ENCODE measurements at places on chromosomes 6 and 20.

DNA sequence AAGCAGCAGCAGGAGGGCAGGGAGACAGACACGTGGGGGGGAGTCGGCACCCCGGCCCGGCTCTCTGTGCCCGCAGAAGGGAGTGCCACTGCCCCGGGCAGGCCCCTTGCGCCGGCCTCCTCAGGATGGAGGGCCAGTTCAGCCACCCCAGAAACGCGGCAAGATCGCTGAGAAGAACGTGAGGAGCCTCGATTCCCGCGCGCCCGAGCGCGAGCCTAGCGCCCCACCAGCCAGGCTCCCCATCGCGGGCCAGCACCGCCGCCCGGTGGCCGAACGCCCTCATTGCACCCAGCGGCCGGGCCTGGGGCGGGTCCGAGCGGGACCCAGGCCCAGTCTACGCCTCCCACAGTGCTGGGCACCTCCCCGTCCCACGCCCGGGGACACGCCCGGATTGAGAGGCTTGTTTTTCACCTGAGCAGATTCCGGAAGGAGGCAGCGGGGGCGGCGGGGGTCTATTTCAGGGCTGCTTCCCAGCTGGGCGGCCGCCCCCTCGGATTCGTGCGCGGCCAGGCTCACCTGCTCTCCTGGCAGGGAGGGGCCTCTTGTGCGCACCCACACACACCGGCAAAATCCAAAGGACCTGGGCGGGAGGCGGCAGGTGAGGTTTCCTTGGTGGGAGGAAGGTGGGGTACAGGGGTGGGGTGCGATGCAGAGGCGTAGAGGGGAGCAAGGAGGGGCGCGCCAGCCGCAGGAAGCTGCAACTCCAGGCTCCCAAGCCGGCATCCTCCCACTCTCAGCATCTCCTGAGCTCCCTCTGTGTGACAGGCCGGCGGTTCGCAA, 9.0 kb upstream of the GRM4 start:
- peak; percentile 62 for DNase-seq

GRCh38 chr20:62511300-62511914, 35.6 kb upstream of the GATA5 start:
- DNase-seq: no peak

DNA sequence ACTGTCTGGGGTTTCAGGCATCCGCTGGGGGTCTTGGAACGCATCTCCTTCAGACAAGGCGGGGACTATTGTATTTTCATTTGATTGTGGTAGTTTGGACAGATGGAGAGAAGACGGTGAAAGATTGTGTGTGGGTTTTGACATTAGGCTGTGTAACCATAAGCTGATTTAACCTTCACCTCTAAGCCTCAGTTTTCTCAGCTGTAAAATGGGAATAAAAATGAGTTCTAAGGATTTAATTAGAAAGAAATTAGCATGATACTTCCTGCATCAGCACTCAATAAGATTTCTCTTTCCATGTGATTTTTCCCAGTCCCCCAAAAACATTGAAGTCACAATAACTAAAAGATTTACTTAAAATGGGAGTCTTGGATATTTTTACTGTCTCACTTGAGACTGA, 78.1 kb downstream of the CBFA2T2 start:
- no peak for DNase-seq

DNA sequence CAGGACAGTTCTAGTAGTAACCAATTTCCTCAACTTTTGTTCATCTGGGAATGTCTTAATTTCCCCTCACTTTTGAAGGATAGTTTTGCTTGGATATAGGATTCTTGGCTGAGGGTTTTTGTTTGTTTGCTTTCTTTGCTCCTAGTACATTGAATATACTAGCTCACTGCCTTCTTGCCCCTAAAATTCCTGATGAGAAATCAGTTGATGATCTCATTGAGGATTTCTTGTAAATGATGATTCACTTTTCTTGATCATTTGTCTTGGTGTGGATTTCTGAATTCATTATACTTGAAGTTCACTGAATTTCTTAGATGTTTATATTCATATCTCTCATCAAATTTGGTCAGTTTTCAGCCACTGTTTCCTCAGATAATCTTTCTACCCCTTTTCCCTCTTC, 49.1 kb upstream of the PRDM1 start:
- no peak for DNase-seq

- no peak for DNase-seq
These were observed 131.6 kb upstream of the TAB2 start for GRCh38 chr6:149185799-149186357.

DNA sequence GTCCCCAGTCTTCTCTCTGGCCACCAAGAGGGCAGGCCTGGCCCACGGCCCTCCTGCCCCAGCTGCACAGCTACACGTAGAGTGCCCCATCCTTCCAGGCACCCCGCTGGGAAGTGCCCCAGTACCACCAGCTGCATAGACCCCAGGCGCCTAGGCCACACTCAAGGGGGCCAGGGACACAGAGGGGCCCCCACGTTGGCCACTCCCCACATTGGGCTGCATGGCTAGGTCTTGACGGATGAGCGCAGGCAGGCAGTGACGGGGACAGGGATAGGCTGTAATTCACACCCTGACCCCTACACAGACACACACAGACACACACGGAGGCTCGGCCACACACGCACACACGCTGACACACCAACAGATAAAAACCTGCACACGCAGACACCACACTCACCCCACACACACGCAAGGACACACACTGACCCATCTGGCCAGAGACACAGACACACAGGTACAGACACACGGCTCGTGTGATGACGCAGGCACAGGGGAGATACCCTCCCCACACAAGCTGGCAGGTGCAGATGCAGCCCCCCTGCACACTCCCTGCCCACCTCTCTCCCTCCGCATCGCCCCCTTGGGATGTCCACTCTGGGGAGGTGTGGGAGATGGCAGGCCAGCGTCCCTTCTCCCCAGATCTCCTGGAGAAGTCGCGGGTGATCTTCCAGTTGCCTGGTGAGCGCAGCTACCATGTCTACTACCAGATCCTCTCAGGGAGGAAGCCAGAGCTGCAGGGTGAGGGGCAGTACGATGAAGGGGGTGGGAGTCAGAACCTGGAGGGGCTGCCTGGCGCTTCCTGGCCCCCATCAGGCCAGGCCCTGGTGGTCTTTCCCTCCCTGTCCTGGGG, 30.0 kb downstream of the MYH7B start:
- DNase-seq: no peak

- DNase-seq: no peak
These were observed 18.5 kb upstream of the PHACTR3 start for GRCh38 chr20:59585714-59586409.

DNA sequence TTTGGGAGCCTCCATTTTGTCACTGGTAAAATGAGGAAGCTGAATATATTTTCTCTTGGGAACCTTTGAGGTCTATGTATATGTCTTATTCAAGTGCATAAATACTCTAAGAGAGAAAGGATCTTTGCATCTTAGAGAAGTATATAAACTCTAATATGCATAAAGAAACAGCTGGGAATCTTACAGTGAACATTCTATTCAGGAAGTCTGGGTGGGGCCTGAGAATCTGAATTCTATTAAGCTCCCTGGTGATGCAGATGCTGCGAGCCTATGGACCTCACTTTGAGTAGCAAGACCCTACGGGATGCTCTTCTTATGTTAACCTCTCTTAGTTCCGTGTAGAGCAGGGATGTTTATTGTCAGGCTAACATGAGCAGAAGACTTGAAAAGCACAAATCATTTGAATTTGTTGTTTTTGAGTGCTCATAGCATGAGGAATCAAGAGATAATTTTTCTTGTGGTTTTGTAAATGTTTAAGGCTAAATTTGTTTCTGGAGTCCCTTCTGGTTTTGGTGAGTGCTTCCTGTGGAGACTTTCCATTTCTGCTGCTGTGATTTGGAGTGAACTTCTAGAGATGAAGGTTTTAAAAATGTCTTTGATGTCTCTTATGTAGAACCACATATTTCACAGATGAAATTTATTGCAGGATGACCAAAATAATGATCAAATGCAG, 281.2 kb upstream of the JAG1 start:
- DNase-seq: no peak

- no peak for DNase-seq
These were observed 102.3 kb downstream of the PDSS2 start for GRCh38 chr6:107357031-107357430.

GRCh38 chr6:81640891-81641290, 111.6 kb downstream of the TENT5A start:
- DNase-seq: no peak

- DNase-seq: peak; percentile 38
These were observed 6.8 kb downstream of the MKKS start for GRCh38 chr20:10427060-10427692.

DNA sequence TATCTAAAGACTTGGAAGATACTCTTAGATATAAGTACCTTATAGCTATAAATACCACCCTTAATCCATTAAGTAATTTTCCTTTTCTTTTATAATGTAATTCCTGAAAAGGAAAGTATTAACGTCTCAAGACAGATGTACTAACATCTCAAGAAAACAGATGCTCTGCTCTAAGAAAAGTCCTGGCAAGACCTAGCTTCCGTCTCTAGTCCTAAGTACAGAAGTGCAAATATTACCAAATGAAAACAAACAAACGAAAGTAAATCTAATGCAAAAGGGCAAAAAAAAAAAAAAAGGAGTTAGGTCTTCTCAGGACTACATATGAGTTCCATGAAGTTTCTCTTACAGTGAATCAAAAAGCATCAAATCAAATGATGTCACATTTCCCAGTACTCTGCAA, 106.8 kb upstream of the PDE10A start:
- DNase-seq: no peak

- DNase-seq: no peak
These were observed 77.6 kb downstream of the WASF1 start for GRCh38 chr6:110101885-110102284.

DNA sequence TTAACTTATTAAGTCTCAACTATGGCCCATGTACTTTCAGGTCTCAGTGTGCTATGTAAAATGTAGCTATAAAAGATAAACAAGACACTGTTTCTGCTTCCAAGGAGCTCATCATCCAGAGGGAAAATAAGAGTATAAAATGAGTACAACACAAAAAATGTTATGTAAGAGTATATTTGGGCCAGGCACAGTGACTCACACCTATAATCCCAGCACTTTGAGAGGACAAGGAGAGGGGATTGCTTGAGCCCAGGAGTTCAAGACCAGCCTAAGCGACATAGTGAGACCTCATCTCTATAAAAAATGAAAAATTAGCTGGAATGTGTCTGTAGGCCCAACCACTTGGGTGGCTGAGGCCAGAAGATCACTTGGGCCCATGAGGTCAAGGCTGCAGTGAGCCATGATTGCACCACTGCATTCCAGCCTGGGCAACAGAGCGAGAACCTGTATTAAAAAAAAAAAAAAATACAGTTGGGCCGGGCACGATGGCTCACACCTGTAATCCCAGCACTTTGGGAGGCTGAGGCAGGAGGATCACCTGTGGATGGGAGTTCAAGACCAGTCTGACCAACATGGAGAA, 124.0 kb downstream of the EDN1 start:
- no peak for DNase-seq

- DNase-seq: no peak
These were observed 44.7 kb downstream of the CDC5L start for GRCh38 chr6:44432227-44432626.

DNA sequence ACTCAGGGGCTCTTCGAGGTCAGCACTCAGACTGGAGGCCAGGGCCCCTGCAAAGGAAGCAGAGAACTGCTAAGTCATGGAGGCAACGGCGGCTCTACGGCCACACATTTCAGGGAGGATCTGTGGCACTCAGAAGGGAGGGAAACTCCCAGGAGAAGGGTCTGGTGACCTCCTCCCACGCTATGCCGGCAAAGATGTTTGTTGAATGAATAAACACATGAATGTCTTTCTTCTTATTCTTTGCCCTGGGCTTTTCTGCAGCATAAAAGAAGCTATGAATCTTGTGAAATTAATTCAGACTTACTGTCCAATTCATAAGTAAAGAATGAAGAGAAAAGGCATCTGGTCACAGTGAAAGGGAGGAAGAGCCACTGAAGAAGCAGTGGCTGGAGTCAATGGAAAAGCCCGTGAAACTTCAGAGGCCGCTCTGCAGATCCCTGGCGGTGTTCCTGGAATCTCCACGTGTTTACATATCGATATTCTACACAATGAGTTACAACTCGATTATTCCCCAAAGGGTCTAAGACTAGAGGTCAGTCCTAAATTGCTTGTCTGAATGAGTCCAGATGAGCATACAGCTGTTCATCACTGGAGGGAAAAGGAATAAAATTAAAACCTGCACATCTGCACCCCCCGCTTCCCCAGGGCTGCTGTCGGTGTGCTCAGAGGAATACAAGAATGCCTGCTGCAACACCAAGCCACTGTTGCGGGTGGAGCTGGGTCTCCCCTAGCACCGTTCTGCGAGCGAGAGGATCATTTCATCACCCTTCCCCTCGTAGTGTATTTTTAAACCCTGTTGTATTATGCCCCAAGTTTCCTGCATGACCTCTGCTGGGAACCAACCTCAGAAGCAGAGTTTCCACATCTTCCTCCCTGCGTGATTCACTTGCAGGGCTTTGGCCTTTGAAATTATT, 25.6 kb downstream of the INSM1 start:
- DNase-seq: no peak

DNA sequence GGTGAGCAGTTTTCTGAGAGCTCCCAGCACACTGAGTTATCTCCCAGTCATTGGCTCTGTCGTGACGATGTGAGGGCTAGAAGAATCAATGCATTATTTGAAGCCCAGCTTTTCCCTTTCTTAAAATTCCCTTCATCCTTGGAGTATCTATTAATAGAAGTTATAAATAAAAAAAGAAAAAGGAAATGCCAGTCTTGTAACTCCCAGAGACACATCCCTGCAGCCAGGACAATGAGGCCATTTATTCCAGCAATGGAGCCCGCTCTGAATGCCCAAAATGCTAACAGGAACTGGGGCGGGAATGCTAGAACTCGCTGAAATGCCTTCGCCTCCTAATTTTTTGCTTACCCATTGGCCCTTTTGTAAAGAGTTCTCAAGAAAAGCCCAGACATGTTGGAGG, 305.8 kb downstream of the TFAP2C start:
- DNase-seq: no peak

GRCh38 chr20:62763404-62763803, 32.9 kb upstream of the MRGBP start:
- no peak for DNase-seq

- no peak for DNase-seq
These were observed 61.3 kb downstream of the HS3ST5 start for GRCh38 chr6:114281496-114281895.

- DNase-seq: no peak
These were observed 78.3 kb upstream of the FYN start for GRCh38 chr6:111951497-111952085.

- DNase-seq: no peak
These were observed 164.9 kb downstream of the CDH26 start for GRCh38 chr20:60123096-60123495.

DNA sequence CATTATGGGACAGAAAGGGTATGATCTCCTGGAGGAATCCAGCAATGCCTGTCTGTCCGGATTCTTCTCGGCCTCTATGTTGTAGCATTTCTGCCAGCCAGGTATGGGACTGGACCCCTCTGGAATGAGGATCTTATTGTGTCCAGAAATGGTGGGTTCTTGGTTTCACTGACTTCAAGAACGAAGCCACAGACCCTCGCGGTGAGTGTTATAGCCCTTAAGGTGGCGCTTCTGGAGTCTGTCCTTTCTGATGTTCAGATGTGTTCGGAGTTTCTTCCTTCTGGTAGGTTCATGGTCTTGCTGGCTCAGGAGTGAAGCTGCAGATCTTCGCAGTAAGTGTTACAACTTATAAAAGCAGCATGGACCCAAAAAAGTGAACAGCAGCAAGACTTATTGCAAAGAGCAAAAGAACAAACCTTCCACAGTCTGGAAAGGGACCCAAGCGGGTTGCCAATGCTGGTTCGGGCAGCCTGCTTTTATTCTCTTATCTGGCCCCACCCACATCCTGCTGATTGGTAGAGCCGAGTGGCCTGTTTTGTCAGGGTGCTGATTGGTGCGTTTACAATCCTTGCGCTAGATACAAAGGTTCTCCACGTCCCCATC, 62.3 kb upstream of the IER3 start:
- no peak for DNase-seq
